ENCODE measurements at places on chromosomes 13 and 19.
A peak's percentile ranks its signal among the peaks of the same experiment; 100 is the strongest.

DNA sequence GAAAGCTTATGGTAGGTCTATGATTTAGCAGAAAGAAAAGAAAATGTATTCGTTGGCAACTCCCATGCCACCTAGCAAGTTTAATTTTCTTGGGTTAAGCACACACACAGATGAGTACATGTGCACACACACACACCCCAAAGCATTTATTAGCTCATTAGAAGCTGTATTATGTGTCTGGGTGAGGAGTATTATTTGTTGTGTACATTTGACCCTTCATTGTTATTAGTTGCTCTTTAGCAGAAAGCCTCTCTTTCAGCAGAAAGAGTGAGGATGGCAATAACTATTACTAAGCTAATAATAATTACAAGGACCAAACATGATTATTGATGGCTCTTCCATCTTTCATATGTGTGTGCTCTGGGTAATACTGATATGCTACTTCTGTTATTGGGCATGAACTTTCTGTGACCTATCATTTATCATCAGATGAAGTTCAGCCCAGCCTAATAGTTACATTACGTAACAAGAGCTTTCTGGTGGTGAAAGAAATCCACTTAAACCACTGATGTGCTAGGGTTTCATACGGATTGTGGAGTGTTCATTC, 177.4 kb upstream of the OBI1 start:
- no peak for DNase-seq

GRCh38 chr13:95494082-95494681, 58.3 kb upstream of the CLDN10 start:
- no peak for DNase-seq

- DNase-seq = peak; percentile 95
Observed at GRCh38 chr19:12676384-12676792, 5.3 kb downstream of the DHPS start.

- no peak for DNase-seq
Observed at GRCh38 chr13:59038824-59039223, 1124.9 kb downstream of the DIAPH3 start.

- DNase-seq = no peak
Observed at GRCh38 chr13:105297839-105298238, 1237.6 kb downstream of the EFNB2 start.

DNA sequence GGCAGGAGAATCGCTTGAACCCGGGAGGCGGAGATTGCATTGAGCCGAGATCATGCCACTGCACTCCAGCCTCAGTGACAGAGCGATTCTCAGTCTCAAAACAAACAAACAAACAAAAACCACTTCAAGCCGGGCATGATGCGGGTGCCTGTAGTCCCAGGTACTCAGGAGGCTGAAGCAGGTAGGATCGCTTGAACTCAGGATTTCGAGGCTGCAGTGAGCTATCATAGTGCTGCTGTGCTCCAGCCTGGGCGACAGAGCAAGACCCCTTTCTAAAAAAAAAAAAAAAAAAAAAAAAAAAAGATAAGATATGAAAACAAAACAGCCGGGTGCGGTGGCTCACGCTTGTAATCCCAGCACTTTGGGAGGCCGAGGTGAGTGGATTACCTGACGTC, 12.9 kb downstream of the PPP1R14A start:
- no peak for DNase-seq

- DNase-seq = no peak
Observed at GRCh38 chr13:113405481-113406300, 41.8 kb upstream of the GRTP1 start.

DNA sequence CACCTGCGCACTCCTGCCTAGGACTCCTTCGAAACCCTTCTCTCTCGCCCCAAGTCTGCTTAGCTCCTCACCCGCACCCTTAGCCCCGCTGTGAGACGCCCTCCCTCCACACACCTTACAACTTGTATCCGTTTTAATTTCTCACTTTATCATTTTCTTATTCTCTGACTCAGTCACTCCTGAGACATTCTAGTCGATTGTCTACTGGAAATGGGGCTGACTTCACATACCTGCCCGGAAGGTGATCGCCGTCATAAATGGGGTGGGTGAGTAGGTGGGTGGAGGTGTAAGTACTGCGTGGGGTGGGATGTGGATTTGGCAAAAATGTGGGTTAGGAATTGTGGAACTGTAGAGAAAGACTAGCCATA, 714 bp downstream of the NDFIP2 start:
- DNase-seq = peak; percentile 56

GRCh38 chr19:3879656-3880055, 829 bp upstream of the ATCAY start:
- DNase-seq = peak; percentile 12

All from activated naive CD8-positive, alpha-beta T cell treated with anti-CD3 and anti-CD28 coated beads, Interleukin-2, amount 50 U/mL, for 24 hours (primary cell).